Stimulated activated CD4-positive, alpha-beta T cell treated with anti-CD3 and anti-CD28 coated beads, Interleukin-4, amount 100 ng/mL, for 1 hour (primary cell): ENCODE measurements at places on chromosomes 3 and 15.

DNA sequence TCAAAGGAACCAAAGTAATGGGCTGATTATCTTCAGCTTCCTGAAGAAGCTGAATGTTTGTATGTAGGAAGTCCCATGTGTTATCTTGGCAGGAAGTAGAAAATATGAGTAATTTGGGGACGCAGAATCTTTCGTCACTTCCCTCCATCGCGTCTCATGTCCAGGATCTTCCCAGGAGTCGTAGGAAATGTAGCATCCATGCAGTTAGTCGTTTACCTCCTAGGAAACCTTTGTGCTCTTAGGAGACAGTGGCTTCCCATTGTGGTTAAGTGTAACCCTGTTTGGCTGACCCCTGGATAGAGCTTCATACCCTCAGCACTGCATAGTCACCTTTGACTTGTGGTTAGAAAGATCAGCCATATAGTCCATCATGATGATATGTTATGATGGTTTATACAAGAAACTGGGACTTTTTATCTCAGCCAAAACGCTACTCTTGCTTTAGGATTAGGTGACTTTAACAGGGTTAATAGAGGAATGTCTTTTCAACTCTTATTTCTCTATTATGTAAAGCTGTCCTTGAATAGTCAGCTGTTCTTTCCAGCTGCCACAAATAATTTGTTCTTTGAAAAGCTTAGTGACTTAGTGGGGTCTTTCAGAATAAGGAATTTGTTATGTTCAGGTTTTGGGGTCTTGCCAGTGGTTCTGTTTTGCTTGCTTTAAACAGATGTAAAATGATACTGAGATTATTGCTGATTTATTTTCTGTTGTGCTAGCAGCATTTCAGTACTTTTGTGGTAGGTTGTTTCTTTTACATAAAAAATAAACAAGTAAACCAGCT is 92.2 kb downstream of the KLHL25 start:
- DNase-seq: no peak

GRCh38 chr15:47888385-47889100 is 171.2 kb downstream of the SEMA6D start:
- no peak for DNase-seq

DNA sequence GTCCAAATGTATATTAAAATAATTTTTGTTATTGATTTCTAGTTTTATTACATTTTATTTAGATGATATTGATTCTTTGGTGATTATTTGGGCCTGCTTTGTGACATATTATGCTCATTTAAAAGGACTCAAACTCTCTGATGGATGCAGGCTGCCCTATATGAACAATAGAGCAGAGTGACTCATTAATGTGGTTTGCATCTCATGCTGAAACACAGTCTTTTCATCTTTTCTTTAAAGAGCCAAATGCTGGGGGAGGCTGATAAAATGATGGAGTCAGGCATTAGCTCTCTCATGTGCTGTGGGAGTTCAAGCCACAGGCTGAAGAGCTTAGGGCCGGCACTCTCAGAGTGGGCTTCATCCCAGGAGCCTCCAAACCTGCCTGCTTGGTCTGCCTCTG is 7.2 kb downstream of the PLA1A start:
- DNase-seq: no peak

GRCh38 chr15:51798281-51798680 is 31.2 kb upstream of the TMOD3 start:
- DNase-seq: no peak

GRCh38 chr15:63334821-63335220 is 46.8 kb downstream of the CA12 start:
- no peak for DNase-seq

DNA sequence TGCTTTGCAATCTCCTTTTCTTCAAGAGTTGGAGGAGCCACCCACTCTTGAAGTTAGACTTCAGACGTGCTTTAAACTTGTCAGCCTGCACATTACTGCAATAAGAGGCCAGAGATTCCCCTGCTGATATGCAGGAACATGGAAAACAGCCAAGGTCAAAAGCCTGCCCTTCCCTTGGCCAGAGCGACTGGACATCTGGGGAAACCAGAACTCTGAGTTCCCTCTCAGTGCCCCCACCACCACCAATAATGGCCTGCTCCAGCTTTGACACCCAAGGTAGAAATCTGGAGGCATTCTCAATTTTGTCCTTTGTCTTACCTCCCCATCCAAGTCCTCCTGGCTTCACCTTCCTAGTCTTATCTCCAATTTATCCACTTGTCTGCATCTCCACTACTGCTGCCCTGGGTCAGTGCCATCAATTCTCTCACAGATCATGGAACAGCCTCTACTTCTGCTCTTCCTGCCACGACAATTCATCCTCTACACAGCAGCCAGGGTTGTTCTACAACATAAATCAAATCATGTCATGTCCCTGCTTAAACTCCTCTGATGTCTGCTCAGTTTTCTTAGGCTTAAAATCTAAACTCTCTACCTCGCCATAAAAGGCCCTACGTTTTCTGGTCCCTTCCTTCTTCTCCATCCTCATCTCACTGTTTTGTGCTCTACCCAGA is 191.6 kb upstream of the WNT5A start:
- DNase-seq: no peak

GRCh38 chr15:91890614-91891013 is 37.1 kb downstream of the SLCO3A1 start:
- DNase-seq: no peak

GRCh38 chr3:43966126-43966525 is 275.4 kb downstream of the ABHD5 start:
- DNase-seq: no peak

DNA sequence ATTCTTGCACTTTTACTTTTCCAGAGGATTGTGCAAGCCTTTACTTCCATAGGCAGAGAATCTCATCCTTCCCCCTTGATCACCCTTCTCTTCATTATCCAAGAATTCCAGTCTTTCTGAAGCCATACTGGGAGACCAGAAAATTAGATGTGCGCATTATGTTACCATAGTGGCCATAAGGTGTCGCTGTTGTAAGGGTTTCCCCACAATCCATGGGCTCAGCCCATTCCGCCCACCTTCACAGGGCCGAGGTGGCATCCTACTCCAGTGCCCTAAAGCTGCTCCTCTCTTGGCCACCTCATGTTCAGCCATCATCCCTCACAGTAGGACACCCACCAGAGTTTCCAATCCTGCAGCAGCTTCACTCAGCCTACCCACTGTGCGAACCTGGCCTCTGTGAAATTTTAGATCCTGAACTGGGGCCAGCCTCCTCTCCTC is 35.0 kb downstream of the CTSH start:
- no peak for DNase-seq

DNA sequence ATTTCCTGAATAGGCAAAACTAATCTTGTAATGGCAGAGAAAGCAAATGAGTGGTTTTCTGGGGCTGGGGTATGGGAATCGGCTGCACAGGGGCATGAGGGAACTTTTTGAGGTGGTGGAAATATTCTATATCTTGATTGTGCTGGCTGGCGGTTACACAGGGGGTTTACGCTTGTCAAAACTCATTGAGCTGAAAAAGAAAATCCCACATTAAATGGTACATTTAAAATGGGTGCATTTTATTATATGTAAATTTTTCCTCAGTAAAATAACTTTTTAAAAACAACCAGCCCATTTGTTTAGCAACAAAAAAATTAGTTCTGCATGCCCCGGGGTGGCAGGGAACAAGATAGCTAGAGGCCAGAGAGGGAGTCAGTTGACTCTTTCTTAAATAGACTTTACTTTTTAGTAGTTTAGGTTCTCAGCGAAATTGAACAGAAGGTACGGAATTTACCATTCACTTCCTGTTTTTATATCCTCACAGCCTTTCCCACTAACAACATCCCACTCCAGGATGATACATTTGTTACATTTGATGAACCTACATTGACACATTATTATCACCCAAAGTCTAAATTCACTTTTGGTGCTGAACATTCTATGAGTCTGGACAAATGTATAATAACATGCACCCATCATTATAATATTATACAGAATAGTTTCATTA is 41.2 kb upstream of the BCL2A1 start:
- DNase-seq: no peak

GRCh38 chr3:187062526-187063177 is 76.6 kb downstream of the RPL39L start:
- DNase-seq: no peak

- no peak for DNase-seq
Measured at GRCh38 chr3:38164643-38164951, 740 bp upstream of the OXSR1 start.

GRCh38 chr3:58079773-58080172 is 71.6 kb downstream of the FLNB start:
- DNase-seq: no peak

DNA sequence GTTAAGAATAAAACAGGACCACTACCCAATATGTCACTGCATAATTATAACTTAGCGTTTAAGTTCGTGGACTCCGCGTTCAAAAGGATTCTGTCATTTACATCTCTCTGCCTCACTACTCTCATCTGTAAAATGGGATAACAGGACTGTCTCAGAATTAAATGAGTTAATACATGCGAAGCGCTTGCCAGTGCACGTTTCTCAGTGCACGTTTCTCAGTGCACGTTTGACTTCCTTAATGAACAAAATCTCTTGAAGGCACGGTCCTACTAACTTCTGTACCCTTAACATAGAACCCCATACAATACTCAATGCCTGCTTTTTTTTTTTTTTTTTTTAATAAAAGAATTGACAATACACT is 499 bp downstream of the RABL3 start:
- DNase-seq: no peak

GRCh38 chr15:89325039-89325803 is 9.4 kb downstream of the POLG start:
- no peak for DNase-seq

DNA sequence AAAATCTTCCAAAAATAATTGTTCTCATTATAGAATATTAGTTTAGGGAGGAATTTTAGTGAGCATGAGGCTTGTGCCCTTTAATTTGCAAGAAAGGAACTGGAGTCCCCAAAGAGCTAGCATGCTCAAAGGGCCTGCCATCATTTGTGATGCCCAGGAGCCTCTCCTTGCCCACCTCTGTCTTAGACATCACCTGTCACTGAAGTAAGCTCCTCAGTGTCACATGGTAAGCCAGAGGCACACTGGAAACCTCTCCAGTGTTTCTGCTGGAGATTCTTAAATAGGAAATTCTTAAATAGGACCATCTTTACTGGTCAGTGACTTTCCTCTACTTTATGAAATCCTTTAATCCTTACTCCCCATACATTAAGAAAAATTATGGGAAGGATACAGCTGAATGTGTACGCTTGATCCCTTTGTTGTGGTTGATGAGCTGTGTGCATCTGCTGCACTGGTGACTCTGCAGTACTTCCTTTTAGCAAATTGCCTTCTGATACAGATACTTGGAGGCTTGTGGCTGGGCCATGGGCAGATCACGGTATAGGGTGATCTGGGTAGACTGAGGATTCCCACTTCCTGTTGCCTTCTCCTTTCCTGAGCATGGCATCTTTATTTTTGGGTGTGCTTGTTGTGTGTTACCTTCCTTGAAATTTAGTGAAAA is 197.4 kb downstream of the KLHL25 start:
- DNase-seq: no peak

DNA sequence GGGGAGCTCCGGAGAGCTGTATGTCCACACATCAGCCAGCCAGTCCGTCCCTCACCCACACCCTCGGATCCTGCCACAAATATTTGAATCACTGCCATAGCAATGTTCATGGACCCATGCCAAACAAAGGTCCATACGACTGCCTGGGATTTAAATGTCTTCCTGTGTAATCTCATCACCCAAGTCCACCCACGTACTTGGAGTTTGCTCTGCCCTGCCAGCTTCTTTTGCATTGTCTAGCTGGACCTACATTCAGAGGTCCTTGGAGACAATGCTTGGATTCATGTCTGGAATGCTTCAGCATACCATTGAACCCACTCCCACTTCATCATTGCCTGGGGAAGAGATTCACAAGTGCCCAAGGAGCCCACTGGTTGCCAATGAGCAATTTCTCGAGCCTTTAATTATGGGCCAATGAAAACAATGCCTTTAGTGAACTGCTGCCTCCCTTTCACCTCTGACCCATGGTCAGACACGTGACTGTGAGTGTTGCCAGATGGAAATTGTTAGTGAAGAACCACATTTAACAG is 90.4 kb upstream of the PHLDB2 start:
- DNase-seq: no peak

- no peak for DNase-seq
Measured at GRCh38 chr3:14482271-14482721, 57.8 kb downstream of the GRIP2 start.

- no peak for DNase-seq
Measured at GRCh38 chr3:44001072-44001471, 240.6 kb upstream of the TOPAZ1 start.

- peak; percentile 3 for DNase-seq
Measured at GRCh38 chr15:94168250-94168649, 63.1 kb upstream of the MCTP2 start.

DNA sequence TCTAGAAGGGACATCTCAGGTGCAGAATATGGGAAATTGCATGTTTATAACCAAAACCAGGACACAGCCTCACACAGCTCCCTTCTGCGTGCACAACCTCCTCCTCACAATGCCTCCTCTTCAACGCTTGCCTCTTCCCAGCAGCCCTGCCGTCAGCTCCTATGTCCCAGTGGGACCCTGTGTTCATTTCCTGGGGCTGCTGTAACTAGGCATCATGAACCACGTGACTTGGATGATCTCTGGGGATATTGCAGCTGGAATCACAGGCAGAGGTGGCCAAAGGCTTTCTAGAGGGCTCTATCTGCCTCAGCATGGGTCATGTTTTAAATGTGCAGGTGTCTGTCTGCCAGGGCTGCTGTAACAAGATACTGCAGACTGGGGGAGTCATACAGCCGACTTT is 375.3 kb downstream of the OCA2 start:
- no peak for DNase-seq

DNA sequence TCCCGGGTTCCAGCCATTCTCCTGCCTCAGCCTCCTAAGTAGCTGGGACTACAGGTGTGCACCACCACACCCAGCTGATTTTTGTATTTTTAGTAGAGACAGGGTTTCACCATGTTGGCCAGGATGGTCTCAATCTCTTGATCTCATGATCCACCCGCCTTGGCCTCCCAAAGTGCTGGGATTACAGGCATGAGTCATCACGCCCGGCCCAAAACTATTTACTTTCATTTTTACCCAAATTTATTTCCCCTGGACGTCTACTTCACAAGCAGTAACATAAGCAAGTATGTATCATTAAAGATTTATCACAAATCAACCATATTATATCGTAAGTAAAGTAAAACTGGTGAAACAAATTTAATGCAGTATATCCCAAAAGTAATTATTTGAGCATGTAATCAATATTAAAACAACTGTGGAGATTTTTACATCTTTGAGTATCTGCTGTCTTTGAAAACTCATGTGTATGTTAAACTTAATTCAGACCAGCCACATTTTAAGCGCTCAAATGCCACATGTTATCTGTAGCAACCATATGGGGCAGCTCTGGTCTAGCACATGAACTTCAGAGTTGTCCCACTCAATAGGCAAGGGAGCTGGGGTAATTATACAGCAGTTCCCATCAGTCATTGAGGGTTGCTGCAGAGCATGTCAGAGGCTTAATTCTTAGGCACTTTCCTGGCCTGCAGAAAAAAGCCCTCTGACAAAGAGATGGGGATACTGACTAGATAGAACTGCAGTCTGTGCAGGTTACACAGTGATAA is 185.7 kb upstream of the CTDSPL start:
- DNase-seq: no peak

DNA sequence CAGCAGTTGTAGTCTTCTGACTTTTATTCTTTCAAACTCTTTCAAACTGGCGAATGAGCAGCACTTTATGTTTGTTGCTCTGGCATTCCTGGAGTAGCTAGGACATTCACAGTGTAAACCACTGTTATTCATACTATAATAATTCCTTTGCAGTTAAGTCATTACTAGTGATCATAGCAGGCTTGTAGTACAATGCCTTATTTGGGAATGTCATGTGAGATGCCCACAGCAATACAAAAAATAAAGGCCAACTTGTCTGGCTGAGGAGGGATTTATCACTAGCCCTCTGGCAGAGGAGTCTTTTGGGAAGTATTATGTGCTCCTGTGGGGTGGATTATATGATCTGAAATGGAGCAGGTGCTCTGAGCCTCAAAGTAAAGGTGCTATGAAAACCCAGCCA is 197.2 kb downstream of the VGLL3 start:
- DNase-seq: no peak
